Stimulated activated CD4-positive, alpha-beta T cell treated with anti-CD3 and anti-CD28 coated beads, TNF-alpha, amount 100 ng/mL, for 24 hours (primary cell): ENCODE measurements at places on chromosomes 7 and 10.

DNA sequence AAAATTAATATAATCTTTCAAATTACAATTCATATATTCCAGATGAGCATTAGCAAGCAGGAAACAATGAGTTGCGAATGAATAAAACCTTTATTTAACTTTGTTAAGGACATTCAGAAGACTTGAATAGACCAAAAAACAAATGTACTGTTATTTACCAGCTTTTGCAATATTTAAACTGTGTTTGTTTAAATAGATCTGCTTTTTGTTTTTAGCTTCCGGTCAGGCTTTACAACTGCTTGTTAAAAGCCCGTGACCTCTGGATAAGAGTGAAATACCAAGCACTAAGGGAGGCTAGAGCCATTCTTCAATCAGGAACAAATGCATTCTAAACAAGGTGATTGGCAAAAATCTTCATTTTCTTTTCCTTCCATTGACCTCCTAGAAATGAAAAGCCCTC lies 184.9 kb upstream of the GNAI1 start:
- no peak for DNase-seq

GRCh38 chr10:61935077-61935476 lies 33.6 kb downstream of the ARID5B start:
- DNase-seq = no peak

GRCh38 chr10:50993771-50994251 lies 80.5 kb upstream of the PRKG1 start:
- no peak for DNase-seq

DNA sequence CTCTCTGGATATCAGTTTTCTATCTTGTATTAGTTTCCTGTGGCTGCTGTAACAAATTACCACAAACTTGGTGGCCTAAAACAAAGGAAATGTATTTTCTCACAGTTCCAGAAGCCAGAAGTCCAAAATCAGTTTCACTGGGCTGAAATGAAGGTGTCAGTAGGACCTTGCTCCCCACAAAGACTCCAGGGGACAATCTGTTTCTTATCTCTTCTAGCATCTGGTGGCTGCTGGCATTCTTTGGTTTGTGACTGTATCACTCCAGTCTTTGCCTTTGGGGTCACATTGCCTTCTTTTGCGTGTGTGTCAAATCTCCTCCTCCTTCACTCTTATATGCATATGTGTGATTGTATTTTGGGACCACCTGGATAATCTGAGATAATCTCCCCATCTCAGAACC lies 153.0 kb upstream of the PRPS1L1 start:
- no peak for DNase-seq

- DNase-seq = no peak
Measured at GRCh38 chr7:140625908-140626868, 14.4 kb downstream of the DENND2A start.

- no peak for DNase-seq
Measured at GRCh38 chr10:103923502-103923901, 5.5 kb upstream of the STN1 start.

GRCh38 chr7:11709196-11709595 lies 122.8 kb downstream of the THSD7A start:
- no peak for DNase-seq

DNA sequence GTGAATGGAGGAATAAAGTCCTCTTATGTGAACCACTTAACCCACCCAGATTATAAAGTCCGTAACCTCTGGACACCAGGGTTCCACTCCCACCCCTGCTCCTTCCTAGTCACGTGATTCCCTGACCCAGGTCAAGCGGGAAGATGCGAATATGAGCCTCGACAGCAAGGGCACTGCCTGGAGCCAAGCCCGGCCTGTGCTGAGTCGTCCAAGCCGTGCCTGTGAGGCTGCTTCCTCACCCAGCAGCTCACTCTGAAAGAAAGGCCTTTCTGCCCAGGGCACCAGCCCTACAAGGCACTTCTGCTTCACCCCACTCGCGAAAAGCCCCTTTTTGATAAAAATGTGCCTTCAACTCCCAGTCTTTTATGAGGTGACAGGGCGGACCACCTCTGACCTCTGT lies 85.8 kb downstream of the CYTH3 start:
- DNase-seq = no peak

DNA sequence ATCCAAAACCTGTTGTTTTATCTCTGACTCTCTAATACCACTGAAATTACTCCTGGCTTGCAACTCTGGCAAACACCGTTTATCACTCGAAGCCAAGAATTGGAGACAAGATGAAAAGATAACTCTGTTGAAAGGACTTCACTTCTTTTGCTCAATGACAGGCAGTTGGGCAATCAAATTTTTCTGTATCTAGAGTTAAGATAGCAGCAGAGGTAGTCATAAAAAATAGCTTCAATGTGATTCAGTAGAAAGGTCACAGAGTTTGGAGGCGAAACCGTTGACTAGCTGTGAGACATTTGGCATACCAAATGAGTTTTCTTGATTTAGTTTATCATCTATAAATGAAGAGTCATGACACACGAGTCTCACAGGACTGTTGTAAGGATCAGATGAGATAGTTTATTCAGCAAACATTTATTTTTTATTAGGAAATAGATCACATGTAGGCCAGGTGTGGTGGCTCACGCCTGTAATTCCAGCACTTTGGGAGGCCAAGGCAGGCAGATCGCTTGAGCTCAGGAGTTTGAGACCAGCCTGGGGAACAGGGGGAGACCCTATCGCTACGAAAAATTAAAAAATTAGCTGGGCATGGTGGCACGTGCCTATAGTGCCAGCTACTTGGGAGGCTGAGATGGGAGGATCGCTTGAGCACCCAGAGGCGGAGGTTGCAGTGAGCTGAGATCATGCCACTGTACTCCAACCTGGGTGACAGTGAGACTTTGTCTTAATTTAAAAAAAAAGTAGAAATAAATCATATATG lies 23.6 kb downstream of the AKR1B1 start:
- no peak for DNase-seq

GRCh38 chr7:27161214-27161720 lies 4.1 kb downstream of the HOXA9 start:
- no peak for DNase-seq

- no peak for DNase-seq
Measured at GRCh38 chr7:80940539-80941207, 21.8 kb upstream of the SEMA3C start.

- no peak for DNase-seq
Measured at GRCh38 chr10:6786579-6787031, 206.5 kb upstream of the PRKCQ start.

GRCh38 chr7:103613655-103614642 lies 167.9 kb upstream of the SLC26A5 start:
- DNase-seq = no peak

DNA sequence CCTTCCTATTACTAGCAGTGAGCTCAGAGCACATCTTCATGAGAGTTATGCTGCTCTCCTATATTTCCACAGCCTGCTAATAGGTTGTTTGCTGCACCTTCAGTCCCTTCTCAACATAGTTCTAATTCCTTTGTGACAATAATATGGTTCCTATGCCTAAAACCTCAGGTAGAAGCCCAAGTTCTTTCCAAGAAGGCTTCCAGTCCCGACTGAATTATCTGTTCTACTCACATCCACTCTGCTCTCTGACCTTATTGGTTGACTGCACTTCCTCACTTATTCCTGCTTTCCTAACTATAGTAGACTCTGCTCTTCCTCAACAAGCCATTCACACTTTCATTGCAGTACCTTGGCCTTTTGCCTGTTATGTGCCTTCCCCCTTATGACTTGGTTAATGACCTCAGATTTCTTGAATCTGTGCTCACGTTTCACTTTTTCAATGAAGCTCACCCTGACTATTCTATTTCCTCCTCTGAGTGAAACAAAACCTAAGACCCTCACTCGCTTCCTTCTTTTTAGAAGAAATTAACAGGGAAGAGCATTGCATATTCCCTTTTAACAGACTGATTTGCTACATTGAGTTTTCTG lies 132.7 kb downstream of the MDFIC start:
- no peak for DNase-seq

GRCh38 chr10:5517546-5517945 lies 7.2 kb upstream of the CALML3 start:
- no peak for DNase-seq

DNA sequence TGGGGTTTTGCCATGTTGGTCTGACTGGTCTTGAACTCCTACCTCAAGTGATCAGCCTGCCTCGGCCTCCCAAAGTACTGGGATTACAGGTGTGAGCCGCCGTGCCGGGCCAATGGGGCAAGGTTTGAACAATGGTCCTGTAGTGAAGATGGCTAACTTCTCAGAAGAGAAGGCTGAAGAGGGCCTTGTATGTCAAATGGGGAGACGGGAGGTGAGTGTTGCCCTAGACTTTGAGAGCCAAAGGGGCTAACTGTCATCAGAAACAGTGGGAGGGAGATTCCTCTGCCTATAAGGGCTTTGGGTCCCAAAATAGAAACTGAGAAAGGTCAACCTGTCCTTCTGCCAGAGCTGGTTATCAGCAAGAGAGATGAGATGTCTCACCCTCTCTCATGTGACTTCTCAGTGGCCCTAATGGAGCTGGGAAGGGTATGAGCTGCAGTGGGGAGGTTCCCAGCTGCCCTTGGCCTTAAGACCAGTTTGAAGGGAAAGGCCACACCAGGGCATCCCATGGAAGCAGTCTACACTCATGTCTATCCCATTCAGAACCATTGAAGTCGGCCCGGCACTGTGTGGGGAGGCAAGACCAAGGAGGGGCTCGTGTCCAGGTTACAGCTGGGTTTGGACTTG lies 1.3 kb upstream of the SAMD8 start:
- no peak for DNase-seq

GRCh38 chr7:68684246-68684839 lies 913.9 kb upstream of the AUTS2 start:
- DNase-seq = no peak

- no peak for DNase-seq
Measured at GRCh38 chr7:6545398-6546126, 5.7 kb downstream of the GRID2IP start.

DNA sequence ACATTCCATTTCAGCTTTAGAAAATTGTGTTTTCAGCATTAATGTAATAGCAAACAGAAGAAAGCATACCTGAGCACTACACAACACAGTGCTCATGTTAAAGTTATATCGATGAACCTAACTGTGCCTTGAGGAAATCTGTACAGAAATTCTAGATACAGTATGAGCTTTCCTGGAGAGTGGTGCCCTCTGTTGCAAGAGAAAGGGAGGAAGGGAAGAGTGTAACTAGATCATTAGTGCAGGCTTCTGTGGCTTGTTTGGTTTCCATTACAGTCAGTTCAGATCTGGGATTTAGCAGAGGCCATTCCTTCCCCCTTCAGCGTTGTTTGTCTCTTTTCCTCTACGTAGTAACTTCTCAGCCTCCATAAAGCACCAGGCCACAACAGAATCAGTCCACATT lies 139.7 kb downstream of the HTR7 start:
- DNase-seq = no peak

DNA sequence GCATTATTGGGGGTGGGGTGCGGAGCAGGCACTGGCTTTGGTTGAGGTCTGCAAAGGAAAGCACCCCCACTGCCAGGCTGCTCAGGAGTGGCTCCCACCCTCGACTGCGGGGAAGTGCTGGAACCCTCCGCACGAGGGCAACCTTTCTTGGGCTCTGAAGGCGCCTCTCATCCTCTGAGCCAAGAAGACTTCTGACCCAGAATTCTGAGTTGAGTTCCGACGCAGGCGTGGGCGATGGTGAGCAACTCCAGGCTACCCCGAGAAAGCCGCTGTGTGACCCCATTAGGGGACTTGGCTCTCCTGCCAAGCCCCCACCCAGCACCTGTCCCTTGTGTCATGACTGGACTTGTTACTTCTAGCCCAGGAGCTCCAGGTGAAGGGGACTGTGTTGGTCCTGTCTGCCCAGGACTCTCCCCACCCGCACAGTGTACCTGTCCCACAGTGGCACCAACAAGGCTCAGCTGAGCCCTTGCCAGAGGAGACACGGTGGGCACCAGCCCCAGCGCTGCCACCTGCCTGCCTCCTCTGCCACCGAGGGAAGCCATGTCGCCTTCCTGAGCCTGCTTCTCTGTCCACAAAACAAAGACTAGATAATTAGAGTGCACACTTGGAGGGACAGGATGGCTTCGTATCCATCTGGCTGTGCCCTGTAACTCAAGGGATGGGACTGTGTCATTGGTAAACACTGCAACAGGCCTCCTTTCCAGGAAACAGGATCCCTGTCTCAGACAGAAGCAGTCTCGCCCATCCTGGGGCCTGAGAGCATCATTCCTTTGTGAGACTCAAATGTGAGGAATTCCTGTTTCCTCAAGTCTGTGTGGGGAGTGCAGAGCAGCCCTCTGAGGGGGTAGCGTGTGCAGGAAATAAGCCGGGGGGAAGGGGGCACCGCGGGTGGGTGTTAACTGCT lies 128.8 kb downstream of the LHPP start:
- no peak for DNase-seq

- no peak for DNase-seq
Measured at GRCh38 chr7:47764746-47765145, 182.8 kb upstream of the TNS3 start.

DNA sequence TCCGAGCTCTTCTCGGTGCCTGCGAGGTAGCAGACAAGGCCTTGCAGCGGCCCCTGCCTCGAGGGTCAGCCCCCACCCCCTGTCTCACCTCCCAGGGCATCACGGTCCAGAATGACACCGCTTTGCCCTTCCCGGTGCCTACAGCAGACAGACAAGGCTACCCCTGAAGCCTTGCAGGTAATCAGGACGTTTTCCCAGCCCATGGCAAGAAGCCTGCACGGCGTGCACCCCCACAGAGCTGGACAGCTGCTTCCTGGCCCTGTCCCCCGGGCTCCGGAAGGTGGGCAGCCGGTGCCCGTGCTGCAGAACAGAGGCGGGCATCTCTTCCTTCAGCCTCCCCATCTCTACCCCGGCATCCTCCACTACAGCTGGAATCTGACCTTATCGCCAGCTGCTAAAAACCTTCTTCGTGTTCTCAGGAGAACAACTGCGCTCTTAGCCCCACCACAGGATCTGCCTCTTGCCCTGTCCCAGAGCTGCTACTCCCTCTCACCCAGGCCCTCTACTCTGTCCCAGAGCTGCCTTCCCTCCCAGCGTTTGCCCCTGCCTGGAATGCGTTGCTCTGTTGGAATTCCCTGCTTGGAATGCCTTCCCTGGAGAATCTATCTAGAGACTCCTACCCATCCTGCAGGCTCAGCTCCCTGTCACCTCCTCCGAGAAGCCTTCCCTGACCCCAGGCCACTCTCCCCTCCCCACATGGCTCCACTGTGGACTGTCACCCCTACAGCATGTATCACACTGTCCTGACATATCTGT lies 4.7 kb downstream of the MYL10 start:
- DNase-seq = no peak

DNA sequence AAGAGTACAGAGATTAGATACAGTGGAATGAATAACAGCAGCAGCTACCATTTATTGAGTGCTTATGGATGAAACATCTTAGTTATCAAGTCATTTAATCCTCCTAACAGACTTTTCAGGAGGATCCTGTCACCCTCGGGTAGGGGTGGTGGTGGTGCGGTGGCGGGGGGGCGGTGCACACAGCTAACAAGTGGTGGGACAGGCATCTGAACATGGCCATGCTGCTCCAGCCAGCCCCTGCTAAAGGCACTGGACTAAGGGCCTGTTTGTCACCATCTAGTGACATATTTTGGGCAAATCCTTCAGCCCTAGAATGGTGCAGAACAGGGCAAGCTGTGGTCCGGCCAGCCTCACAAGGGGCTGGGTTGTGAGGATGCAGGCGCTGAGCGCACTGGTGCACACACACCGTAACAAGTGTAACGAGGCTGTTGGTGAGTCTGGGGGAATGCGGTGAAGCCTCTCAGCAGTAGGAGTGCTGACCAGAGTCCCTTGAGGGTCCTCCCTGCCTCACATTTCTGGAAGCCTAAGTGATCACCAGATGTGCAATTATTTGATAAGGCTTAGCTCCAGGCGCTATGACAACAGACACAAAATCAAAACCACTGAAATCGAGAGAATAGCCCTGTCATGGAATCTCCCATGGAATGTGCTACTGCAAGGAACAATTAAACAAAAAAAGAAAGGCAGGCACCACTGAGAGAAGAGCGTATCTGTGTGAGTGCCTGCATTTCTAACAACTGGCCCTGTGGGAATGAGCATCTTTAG lies 102.2 kb downstream of the RNF216 start:
- no peak for DNase-seq
